ENCODE measurements at places on chromosomes 5 and 9. TPM values are rescaled to one million over a fixed set of nuclear protein-coding genes. Genes with fewer than 3 reads are reported as not detected.

Gene PALM2AKAP2
- polyA plus RNA-seq: 9.7 TPM

Gene ORM2
- 0.35 TPM for polyA plus RNA-seq

Gene FAM221B
- 0.35 TPM for polyA plus RNA-seq

Gene SLC34A3
- 7.5 TPM for polyA plus RNA-seq

- no peak for DNase-seq
Observed at GRCh38 chr5:63094730-63095129, 516.1 kb downstream of the LRRC70 start.

Gene SPATA31E1
- polyA plus RNA-seq: not detected

Gene PKD2L2
- polyA plus RNA-seq: 0.42 TPM

Gene LECT2
- 4.6 TPM for polyA plus RNA-seq

DNA sequence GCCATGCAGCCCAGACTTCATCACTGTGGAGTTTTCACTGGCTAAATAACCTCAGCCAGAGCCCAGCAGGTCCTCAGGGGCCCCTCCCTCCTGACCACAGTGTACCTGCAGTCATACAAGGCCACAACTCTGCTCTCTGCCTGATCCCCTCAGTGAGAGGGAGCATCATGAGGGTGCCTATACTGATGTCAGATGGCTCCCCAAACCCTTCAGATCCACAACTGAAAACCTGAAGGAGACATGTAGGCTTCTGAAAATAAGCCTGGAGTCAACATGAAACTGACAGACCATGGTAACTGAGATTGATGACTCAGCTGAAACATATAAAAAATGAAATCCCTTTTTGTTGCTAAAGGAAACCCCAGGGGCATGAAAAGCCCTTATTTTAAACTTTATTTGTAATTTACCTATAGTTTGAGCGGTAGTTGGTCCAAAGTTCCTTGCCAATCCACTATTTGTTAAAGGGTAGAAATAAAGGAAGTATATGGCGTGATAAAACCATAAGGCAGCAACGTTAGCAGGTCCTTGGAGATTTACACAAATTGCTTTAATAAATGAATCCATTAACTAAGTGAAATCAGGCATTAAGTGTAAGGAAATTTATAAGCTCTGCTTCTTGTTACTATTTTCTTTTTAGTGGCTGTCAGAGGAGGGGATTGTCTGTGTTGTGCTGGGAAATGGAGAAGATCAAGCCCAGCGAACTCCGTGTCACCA is 68.3 kb downstream of the FGF1 start:
- no peak for DNase-seq

Gene RASGEF1C
- 0.72 TPM for polyA plus RNA-seq

DNA sequence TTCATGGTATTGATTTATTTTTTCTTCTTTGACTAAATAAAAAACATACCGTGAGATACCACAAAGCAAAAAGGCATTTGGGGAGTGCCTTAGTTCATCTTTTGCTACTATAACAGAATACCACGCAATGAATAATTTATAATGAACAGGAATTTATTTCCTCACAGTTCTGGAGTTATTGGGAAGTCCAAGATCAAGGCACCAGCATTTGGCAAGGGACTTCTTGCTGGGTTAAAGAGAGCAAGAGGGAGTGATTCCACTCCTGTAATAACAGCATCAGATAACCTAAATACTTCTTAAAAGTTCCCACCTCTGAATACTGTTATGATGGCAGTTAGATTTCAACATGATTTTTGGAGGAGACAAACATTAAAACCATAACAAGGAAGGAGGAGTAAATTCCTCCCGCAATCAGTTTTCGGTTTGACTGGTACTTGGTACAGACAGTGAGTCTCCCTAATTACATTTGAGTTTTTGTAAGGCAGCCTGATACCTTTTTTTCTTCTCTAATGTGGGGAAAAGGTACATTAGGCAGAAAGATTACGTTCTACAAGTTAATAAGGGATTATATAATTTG is 8.8 kb upstream of the OMD start:
- DNase-seq: no peak

DNA sequence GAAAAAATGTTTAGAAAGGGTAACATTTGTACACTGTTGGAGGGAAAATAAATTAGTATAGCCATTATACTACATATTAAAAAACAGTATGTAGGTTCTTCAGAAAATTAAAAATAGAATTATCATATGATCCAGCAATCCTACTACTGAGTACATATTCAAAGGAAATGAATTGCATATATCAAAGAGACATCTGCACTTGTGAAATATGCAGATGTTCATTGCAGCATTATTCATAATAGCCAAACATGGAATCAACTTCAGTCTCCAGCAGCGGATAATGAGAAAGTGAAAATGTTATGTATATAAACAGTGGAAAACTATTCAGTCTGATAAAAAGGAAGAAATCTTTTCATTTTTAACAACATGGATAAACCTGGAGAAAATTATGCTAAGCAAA is 695.5 kb downstream of the SLCO4C1 start:
- DNase-seq: no peak

- no peak for DNase-seq
Observed at GRCh38 chr5:43008363-43009153, 31.6 kb downstream of the ANXA2R start.

Measured in left renal pelvis (tissue), 4 donors.